ENCODE measurements at places on chromosomes 4 and X. TPM values are rescaled to one million over a fixed set of nuclear protein-coding genes. Genes with fewer than 3 reads are reported as not detected.
A peak's percentile ranks its signal among the peaks of the same experiment; 100 is the strongest.

- no peak for DNase-seq
Measured at GRCh38 chrX:66110112-66110511, 53.9 kb upstream of the HEPH start.

- DNase-seq: no peak
Measured at GRCh38 chr4:184818216-184818564, 7.6 kb downstream of the ACSL1 start.

DNA sequence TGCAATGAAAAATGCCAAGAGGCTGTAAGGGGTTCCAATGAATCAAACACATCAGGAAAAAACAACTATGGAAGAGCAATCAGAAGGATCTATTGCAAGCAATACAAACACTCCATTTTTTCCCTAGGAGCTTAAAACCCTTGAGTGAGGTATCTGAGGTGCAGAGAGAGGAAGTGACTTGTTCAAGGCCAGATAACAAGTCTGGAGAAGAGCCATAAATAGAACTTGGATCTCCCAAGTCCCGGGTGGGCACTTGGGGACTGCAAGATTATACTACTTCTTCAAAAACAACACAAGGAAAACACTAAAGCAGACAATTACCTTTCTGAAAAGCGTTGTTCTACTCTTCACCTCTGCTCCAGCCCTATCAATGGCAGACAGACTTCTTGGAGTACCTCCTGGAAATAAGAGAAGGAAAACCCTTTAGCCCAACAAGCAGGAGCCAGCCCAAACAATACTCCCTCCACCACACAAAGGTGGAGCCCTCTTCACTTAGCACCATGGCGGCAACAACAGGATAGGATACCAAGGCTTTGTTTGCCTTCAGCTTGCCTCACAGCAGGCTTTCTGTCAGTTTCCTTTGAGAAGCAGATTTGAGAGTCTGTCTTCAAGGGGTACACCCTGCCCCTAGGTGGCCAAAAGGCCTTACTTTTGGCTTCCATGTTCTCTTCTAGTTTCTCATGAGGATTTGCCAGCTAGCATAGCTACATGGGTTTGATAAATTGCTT is 26.0 kb downstream of the AIFM1 start:
- no peak for DNase-seq

DNA sequence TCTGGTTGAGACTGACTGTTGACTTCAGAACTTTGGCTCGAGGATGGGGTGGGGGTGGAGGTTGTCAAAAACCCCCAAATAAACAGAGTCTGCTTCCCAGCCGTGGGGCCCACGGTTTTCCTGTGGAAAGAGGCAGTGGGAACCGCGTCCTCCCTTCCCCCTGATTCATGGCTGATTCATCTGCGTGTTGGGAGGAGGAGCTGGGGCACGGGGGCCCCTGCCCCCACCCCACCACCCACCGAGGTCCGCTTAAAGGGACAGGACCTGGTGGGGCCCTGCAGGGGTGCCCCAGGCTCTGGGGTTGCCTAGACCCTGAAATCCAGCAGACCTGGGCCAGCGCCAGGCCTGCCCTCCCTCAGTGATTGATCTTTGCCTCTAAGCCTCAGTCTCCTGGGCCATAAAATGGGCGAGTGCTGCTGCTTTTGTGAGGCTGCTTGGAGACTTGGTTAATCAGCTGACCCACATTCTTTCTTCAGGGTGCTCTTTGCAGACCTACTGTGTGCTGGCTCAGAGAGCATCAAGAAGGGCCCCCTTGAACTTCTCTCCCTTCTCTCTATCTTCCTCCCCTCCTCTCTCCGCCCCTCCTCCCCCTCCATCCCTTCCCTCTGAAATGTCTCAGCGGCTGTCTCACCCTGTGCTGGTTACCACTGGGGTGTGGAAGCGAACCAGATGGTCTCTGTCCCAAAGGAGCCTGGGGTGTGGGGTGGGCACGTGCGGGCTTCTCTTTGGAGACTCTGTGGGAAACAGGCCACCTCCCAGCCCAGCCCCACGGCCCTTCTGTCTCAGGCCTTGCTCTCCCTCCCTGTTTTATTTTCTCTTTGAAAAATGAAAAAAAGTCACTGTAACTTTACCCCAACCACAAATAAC is 9.1 kb downstream of the HTRA3 start:
- DNase-seq: no peak

DNA sequence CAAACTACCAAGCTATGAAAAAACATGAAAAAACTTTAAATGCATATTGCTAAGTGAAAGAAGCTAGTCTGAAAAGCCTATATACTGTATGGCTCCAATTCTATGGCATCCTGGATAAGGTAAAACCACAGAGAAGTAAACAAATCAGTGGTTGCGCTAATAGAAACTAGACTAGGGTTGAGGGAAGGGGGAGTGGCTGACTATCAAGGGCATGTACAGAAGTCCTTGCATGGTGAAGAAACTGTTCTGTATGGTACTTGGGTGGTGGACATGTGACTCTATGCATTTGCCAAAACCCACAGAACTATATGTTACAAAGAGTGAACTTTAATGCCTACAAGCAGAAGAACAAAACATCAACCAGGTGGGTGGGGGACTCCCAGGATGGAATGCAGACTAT is 96.8 kb downstream of the MTMR1 start:
- no peak for DNase-seq

GRCh38 chr4:94690851-94691254 is 66.9 kb upstream of the BMPR1B start:
- DNase-seq: peak; percentile 66

DNA sequence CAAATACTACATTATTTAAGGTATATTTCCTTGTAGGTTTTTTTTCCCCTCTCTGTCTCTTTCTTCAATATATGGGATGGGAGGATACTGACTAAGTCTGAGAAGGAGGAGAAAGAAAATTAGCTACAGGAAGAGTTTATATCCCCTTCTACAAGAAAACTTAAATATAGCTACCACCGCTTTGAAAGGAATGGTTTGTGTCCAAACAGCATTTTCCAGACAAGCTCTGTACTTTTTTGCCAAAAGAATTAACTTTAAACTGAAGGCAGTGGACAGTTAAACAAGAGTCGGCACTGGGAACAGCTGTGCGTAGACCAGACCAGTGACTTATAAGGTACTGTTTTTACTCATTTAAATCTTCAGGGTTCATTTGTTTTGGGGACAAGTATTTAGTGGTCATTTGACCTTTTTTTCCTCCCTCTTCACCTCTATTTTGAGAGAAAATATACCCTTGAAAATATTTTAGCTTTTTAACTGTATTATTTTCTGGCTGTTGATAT is 303.7 kb downstream of the ARHGAP24 start:
- no peak for DNase-seq

GRCh38 chrX:34275699-34276098 is 143.6 kb upstream of the FAM47A start:
- no peak for DNase-seq

- DNase-seq: no peak
Measured at GRCh38 chr4:139241086-139241783, 38.8 kb downstream of the MGARP start.

- peak; percentile 89 for DNase-seq
Measured at GRCh38 chrX:16484338-16484737, 165.6 kb upstream of the S100G start.

- DNase-seq: no peak
Measured at GRCh38 chr4:3340700-3341083, 47.9 kb downstream of the RGS12 start.

DNA sequence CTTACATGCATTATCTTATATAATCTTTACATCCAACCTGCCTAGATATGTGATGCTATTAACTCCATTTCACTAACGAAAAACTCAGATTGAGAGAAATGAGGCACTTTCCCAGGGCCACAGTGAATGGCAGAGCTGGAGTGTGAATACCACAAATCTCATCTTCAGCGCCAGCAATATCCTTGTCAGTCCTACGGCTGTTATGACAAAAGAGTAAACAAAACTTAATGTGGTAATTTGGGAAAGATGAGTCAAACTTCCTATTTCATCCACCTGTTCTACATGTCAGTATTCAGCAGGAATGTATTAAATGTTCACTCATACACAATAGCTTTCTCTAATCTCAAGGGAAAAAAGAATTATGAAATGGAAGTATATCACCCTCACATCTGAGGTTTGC is 56.9 kb downstream of the FAT1 start:
- no peak for DNase-seq

DNA sequence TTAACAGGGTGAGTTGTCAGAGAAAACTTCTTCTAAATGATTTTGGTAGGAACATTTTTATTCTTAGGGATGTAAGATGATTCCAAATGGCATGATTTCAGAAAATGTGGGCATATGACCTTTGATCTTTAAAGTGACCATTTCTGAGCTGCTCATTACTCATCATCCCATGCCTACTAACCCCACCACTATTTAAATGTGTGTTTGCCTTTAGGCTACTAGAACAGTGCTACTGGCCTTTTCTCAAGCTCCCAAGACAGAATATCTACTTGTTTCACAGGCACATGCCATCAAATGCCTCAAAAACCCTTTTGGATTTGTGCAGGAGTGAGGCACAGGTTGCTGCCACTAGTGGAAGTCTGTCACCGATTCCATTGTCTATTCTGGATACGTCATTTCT is 428.2 kb downstream of the ADAM29 start:
- no peak for DNase-seq

DNA sequence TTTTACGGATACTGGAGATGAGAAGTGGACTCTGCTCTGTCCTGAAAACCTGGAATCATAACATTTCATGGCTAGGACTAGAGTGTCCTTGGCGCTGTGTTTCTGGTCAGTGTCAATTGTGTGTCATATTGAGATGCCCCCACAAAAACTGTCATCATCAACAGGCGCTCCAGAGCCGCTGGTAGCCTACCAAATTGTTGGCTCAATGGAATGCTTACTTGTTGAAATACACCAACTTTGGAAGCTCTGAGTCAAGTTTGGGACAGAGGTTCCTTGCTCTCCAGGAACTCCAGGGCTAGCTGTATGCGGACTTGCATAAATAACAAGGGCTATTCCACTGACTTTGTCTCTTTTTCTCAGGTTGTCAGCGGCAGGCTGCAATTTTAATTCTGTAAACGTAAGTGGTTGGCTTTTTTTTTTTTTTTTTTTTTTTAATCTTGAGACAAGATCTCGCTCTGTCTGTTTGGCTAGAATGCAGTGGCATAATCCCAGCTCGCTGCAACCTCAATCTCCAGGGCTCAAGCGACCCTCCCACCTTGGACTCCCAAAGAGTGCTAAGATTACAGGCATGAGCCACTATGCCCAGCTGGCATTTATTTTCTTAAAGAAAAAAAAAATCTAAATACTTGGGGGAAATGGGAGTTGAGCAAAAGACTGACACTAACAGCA is 871 bp upstream of the HPGD start:
- no peak for DNase-seq

DNA sequence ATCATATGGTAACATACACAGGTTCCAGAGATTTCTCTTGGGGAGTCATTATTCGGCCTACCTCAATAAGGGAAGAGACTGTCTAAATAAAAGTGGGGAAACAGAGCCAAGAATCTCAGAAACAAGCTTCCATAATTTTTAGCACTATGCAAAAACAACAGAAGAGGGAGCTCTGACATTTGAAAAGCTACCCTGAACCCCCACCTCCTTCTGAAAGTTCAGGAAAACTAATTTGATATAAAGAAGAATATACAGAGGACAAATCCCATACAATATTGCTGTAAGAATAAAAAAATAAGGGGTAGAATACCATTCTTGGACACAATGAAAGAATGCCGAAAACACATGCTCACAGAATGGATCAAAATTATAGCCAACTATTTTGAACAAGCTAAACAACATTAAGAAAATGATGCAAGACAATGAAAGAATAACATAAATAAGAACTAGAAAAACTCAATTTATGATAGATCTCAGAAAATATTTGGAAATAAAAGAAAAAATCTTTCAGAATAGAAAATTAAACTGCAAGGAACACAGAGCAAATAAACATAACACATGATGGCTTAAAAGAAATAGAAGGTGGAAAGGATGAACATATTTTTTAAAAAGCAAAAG is 14.4 kb upstream of the ZNF41 start:
- no peak for DNase-seq

- no peak for DNase-seq
Measured at GRCh38 chr4:26206339-26206738, 114.5 kb upstream of the RBPJ start.

DNA sequence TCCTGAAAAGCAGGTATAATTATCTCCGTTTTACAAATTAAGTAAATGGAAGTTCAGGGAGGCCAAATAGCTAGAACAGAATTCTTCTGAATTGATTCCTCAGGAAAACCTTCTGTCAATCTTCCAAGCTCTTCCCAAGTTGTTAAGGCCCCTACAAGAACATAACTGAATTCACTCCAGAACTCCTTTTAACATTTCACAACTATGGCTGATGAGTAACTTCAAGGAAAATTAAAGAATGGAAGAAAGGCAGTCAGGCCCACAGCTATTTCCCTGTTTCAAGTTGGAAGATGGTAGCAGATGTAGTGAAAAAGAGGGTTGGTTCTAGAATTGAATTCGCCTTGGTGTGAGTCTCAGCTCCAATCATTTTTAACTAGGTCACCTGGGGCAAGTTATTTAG is 15.9 kb downstream of the SETD7 start:
- DNase-seq: no peak

GRCh38 chr4:155071962-155072361 is 136.5 kb upstream of the NPY2R start:
- no peak for DNase-seq

- no peak for DNase-seq
Measured at GRCh38 chr4:61070269-61070668, 129.9 kb upstream of the ADGRL3 start.

DNA sequence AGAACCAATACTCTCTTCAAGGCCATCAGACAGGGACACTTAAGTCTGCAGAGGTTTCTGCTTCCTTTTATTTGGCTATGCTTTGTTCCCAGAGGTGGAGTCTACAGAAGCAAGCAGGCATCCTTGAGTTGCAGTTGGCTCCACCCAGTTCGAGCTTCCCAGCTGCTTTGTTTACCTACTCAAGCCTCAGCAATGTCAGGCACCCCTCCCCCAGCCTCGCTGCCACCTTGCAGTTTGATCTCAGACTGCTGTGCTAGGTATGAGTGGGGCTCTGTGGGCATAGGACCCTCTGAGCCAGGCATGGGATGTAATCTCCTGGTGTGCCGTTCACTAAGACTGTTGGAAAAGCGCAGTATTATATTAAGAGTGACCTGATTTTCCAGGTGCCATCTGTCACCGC is 12.6 kb upstream of the UGT2B15 start:
- DNase-seq: no peak

DNA sequence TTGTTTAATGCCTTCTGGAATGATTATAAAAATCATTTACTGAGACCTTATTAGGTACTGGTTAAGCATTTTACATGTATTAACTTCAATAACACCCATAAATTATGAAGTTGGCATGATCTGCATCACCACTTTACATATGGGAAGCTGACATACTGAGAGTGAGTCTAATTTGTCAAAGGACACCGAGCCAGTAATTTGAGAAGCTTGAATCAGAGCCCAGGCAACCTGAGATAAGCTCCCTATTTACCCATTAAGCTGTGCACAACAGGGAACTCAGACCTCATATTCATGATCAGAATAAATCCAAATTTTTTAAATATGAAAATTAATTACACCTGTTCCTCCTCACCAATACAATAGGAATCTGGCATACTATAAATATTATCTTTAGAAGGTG is 247.9 kb upstream of the EPHA5 start:
- no peak for DNase-seq

The ATP1B4 gene
- not detected for total RNA-seq

The NKX3-2 gene
- not detected for total RNA-seq

The NALF2 gene
- total RNA-seq: not detected

The NHS gene
- 6.7 TPM for total RNA-seq

The ADH7 gene
- not detected for total RNA-seq

The LRPAP1 gene
- total RNA-seq: 126 TPM

Measured in PC-9 (cell line).